ENCODE measurements at places on chromosomes 1 and 21.

- DNase-seq = no peak
Measured at GRCh38 chr1:65009724-65010420, 43.5 kb upstream of the JAK1 start.

- DNase-seq = no peak
Measured at GRCh38 chr1:201430776-201431175, 9.2 kb upstream of the TNNI1 start.

GRCh38 chr1:182249201-182249676, 142.4 kb downstream of the GLUL start:
- no peak for DNase-seq

- DNase-seq = no peak
Measured at GRCh38 chr1:181151378-181152326, 63.2 kb downstream of the IER5 start.

- no peak for DNase-seq
Measured at GRCh38 chr1:37255136-37255795, 219.1 kb upstream of the ZC3H12A start.

GRCh38 chr1:83790446-83790845, 208.5 kb downstream of the TTLL7 start:
- DNase-seq = no peak

DNA sequence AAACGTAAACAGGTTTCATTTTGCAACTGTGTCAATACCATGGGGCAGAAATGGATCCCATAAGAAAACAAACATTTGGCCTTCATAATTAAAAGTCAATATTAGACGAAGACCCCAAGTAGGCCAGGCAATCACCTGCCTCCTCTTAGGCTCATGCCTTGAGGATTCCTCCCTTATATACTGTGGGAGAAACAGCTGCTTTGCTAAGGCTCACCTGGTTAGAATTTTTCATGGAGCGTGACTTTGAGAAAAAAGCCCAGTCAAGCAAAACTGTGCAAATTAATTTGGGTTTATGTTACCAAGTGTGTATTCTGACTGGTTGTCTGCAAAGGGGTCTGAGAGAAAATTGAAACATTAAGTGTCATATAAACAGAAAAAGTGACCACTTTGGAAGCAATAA, 605.3 kb upstream of the USP24 start:
- DNase-seq = no peak

GRCh38 chr1:223531742-223532341, 133.7 kb downstream of the CAPN8 start:
- DNase-seq = peak; percentile 58

DNA sequence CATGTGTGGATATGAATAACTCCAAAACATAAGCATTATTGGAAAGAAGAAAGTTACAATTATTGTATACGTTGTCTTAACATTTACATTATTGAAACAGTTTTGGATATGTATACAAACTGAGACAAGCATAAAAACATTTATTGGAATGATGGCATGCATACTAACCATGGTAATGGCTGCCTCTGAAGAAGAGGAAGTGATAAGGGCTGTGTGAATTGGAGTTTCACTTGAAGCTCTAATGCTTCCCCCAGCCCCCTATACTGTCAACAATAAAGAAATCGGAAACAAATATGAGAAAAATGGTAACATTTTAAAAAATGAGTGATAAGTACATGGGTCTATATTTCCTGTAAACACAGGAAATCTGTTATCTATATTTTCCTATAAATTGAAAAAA, 367.7 kb upstream of the DPYD start:
- no peak for DNase-seq

DNA sequence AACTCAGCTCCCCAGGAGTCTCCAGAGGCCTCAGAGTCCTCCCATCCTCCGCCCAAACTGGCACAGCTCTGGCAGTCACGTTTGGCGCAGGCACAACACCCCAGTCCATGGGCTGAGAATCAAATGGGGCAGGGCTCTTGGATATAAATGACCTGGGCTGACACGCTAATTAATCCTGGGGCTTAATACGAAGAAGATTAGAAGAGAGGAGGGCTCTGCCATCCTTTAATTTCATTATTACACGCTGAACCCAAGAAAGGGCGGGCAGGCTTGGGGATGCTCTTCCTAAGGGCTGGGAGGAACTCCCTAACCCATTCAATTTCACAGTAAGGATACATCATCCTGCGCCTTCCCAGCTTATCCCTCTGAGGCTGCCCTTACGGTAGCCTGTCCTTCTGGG, 2.4 kb downstream of the GRIK3 start:
- no peak for DNase-seq

DNA sequence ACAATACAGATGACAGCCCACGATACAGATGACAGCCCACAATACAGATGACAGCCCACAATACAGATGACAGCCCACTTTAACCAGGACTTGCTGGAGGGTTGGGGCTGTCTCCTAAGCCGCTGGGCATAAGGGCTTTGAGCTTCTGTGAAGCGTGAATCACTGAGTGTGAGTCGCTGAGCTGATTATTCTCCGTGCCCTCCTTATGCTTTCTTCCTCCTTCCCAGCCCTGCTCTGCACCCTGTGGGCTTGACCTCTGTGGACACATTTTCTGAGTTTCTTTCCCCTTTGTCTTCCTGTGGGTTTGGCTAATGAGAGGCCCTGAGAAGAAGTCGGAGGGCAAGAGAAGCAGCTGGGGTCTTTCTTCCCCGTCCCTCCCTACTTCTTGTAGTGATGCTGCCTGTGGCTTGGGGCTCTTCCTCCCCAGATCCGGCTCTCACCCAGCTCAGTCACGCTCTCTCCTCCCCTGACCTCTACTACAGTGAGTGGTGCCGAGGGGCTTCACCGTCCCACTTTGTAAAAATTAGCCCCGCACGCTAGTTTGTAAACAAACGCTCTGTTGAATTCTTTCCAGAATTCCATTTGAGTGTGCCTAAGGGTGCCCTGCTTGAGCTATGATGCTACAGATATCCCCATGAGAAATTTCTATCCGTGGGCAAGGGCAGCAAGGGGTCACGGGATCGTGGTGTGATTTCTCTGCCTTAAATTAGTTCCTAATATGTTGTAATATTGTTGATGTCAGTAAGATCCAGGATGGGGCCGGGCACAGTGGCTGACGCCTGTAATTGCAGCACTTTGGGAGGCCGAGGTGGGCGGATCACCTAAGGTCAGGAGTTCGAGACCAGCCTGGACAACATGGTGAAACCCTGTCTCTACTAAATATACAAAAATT, 46.4 kb upstream of the SOD1 start:
- no peak for DNase-seq

DNA sequence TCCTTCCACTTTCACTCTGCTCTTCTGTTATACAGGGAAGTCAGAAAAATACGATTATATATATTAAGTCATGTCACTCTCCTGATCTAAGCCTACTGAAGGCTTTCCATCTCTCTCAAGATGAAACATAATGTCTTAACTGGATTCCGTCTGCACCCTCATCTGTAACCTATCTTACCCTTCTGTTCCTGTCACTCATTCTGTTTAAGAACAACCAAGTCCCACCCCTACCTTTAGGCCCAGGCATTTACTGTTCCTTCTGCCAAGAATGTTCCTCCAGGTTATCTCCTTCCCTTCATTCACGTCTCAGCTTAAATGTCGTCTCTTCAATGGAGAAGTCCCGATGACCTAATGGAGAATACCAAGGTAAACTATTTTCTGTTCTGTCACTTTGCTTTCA, 1802.4 kb downstream of the MRPL39 start:
- no peak for DNase-seq

DNA sequence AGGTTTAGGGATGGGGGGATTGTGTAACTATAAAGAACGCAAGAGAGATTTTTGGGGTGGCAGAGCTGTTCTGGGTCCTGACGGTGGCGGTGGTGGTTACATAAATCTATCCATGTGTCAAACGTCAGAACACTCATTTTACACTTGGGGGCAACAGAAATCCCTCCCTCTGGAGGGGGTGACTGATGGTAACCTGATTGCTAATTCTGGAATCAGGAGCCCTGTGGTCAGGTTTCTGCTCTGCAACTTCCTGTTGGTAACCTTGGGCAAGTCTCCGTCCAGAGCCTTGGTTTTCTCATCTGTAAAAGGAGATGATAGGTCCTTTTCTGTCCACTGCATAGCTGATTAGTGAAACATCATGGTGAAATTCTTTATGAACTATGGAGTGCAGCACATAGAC, 40.9 kb downstream of the ALPL start:
- DNase-seq = no peak

- no peak for DNase-seq
Measured at GRCh38 chr21:24617819-24618218, 989.5 kb downstream of the MRPL39 start.

DNA sequence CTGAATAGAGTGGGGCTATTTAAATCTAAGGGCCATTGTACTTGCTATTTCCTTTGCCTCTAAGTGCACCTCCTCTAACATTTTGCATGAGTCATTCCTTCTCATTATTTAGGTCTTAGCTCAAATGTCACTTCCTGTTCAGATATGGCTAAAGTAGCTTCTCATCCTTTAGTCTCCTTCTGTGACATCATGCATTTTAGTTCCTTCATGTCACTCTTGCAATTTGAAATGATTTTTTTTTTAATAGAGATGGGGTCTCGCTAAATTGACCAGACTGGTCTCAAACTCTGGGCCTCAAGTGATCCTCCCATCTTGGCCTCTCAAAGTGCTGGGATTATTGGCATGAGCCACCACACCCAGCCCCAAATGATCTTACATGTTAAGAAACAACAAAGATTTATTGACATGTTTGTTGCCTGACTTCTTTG, 6.6 kb downstream of the TBX19 start:
- no peak for DNase-seq

GRCh38 chr1:177976596-177976995, 6.7 kb upstream of the SEC16B start:
- DNase-seq = no peak

GRCh38 chr1:165431079-165431478, 13.8 kb downstream of the RXRG start:
- no peak for DNase-seq

GRCh38 chr1:173489149-173489600, 12.0 kb downstream of the PRDX6 start:
- DNase-seq = no peak

GRCh38 chr1:113246929-113247328, 143.4 kb upstream of the MAGI3 start:
- no peak for DNase-seq

GRCh38 chr1:65955071-65955470, 162.4 kb downstream of the PDE4B start:
- no peak for DNase-seq

GRCh38 chr1:207812778-207813511, 61.1 kb downstream of the CD46 start:
- no peak for DNase-seq

DNA sequence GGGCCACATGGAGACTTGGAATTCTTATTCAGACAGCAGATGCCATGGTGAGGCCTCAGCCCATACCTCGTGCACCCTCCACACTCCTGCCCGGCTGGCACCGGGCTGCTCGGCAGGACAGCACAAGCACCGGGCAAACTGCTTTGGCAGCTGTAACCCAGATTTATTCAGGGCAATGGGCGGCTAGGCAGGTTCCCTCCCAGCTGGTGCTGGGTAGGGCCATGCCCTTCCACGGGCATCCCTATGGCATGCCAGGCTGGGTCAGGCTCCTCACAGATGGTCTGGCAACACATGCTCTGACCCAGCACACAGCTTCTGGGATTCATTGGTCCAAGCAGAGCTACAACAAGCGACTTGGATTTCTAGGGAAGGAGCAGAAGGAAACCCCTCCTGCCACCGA, 53.4 kb downstream of the ATP1A1 start:
- no peak for DNase-seq

GRCh38 chr1:247548092-247548491, 842 bp upstream of the GCSAML start:
- DNase-seq = no peak

GRCh38 chr21:31397515-31397926, 53.5 kb upstream of the TIAM1 start:
- no peak for DNase-seq

DNA sequence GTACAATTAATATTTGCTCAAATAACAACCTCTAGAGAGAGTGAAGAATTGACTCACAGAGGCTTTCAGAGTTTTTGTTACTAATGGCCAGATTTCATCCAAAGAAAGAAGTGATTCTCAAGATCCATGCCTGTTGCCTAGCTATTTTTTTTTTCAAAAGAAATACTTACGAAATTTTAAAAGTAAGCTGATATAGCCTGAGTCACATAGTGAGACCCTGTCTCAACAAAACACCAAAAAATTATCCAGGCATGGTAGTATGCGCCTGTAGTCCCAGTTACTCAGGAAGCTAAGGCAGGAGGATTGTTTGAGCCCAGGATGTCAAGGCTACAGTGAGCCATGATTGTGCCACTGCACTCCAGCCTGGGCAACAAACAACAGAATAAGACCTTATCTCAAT, 14.6 kb downstream of the PALMD start:
- no peak for DNase-seq

Data from Panc1 (cell line).